ENCODE measurements at places on chromosomes 12 and 14. TPM values are rescaled to one million over a fixed set of nuclear protein-coding genes. Genes with fewer than 3 reads are reported as not detected.

GRCh38 chr12:133120385-133121191 is 9.5 kb downstream of the ZNF891 start:
- no peak overlapping the region for H3K27ac ChIP-seq
- H3K27me3 ChIP-seq = no peaks in the 10 kb centered on the region
- H3K4me3 ChIP-seq = no peak overlapping the region
- no peaks in the 10 kb centered on the region for H3K4me1 ChIP-seq
- H3K36me3 ChIP-seq = peaks cover 29% of the 10 kb centered on the region
- no peak for DNase-seq

DNA sequence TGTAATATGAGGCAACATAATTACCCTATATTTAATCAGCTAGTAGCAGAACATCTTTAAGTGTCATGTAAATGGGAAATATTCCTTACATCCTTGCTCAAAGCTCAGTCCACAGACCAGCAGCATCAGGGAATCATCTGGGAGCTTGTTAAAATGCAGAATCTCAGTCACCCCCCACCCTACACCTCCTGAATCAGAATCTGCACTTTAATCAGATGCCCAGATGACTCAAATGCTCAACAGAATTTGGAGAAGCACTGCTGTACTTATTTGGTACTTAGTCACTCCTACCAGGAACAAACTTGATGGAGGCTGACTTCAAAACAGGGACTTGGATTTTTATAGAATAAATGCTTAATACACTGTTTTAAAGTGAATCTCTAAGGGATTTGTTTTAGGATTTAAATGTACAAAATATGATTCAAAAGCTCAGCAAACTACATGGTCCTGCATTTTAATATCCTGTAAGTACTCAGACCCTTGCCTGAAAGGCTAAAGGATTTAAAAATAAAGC is 96.5 kb downstream of the ARMH4 start:
- no peaks in the 10 kb centered on the region for H3K27me3 ChIP-seq
- no peak overlapping the region for H3K4me3 ChIP-seq
- H3K36me3 ChIP-seq = no peaks in the 10 kb centered on the region
- no peak for DNase-seq
- no peak overlapping the region for H3K27ac ChIP-seq
- H3K4me1 ChIP-seq = no peaks in the 10 kb centered on the region

DNA sequence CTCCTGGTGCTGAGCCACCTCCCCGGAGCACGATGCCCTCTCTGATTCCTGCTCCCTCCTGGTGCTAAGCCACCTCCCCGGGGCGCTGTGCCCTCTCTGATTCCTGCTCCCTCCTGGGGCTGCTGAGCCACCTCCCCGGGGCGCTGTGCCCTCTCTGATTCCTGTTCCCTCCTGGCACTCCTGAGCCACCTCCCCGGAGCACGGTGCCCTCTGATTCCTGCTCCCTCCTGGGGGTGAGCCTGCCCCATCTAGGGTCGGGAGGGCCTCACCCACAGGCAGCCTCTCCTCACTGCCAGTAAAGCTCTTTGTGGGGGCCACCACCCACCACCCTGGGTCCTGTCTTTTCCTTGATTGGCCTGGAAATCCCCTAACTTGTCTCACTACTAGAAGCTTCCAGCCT is 327.6 kb upstream of the SFSWAP start:
- no peaks in the 10 kb centered on the region for H3K4me1 ChIP-seq
- H3K27ac ChIP-seq = no peak overlapping the region
- no peaks in the 10 kb centered on the region for H3K36me3 ChIP-seq
- H3K27me3 ChIP-seq = no peaks in the 10 kb centered on the region
- DNase-seq = no peak

DNA sequence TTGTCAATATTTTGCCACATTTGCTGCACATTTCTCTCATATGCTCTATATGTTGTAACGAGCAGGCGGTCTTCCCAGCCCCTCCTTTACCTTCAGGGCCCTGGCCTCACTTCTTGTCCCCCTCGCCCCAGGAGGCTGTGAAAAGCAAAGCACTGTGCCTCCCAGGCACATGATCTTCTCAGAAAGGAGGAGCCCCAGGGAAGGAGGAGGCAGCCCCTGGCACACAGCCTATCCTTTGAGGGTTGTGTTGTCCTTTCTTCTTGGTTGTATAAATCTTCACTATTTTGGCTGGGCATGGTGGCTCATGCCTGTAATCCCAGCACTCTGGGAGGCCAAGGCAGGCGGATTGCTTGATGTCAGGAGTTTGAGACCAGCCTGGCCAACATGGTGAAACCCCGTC is 77.0 kb downstream of the PPP2R5C start:
- no peaks in the 10 kb centered on the region for H3K27me3 ChIP-seq
- H3K4me3 ChIP-seq = no peak overlapping the region
- peaks cover 47% of the 10 kb centered on the region for H3K4me1 ChIP-seq

DNA sequence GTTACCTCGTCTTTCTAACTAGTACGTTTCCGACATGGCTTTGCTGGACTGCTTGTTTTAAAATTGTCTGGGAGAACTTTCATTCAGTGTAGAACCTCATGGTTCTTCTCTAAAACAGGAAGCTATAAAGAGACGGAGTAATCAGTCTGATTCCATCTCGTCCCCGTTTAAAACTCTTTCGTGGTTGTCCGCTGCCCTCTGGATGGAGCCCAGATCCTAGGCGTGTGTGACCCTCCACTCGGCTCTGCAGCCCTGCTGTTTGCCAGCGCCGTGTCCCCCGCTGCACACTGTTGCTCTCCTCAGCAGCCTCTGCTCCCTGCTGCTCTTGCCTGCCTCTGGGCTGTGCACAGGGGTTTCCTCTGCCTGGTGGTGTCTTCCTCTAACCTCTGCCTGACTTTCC is 50.2 kb downstream of the SLC8B1 start:
- no peaks in the 10 kb centered on the region for H3K27me3 ChIP-seq
- no peak overlapping the region for H3K27ac ChIP-seq
- peaks cover 13% of the 10 kb centered on the region for H3K36me3 ChIP-seq
- no peak overlapping the region for H3K4me3 ChIP-seq

DNA sequence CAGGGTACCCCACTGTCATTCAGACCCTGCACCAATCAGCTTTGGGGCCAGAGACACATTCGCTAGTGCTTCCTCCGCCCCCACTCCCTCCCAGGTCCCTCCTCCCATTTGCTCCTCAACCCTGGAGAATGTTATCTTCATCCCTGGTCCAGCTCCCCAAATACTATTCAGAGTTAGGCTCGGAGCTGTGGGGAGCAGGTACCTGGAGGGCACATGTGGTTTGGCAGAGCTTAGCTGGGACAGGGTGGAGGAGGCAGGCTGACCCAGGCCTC is 19.5 kb downstream of the VSX2 start:
- no peaks in the 10 kb centered on the region for H3K4me1 ChIP-seq
- H3K27ac ChIP-seq = no peak overlapping the region
- DNase-seq = no peak
- H3K36me3 ChIP-seq = no peaks in the 10 kb centered on the region
- H3K4me3 ChIP-seq = no peak overlapping the region
- peaks cover 11% of the 10 kb centered on the region for H3K27me3 ChIP-seq

The INHBC gene
- not detected for total RNA-seq
